ENCODE measurements at places on chromosomes 12 and 14.

DNA sequence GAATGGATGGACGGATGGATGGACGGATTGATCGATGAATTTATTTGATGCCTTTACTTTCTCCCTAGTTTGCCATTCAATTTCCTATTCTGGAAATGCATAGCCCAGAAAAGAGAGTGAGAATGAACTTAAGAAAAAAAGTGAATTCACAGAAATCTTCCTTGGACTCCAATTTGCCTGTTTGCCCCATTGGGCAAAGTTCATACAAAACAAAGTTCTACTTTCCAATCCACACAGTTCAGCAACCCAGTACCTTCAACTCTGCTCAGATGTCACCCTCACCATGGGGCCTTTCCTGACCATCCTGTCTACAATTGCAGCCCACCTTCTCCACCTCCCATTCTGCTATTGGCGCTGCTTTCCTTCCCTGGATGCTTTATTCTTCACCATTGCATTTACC is 8.2 kb upstream of the NUAK1 start:
- no peak for DNase-seq

- DNase-seq = no peak
Measured at GRCh38 chr12:124668602-124669001, 101.2 kb upstream of the NCOR2 start.

DNA sequence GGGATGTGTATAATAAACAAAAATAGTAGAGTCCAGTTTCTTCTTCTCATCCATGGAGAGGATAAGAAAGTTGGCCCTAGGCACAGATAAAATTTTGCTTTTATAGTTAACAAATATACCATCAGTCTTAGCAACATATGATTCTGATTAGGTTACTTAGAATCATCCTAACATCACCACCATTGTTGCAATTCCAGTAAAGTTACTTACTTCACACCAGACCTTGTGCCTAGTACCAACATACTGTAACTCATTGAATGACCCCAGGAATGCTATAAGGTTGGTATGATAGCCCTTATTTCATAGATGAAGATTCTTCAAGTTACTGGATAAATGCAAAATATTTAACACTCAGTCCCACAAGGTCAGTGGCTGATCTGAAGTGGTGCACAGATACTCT is 183.8 kb upstream of the ATP2B1 start:
- no peak for DNase-seq

DNA sequence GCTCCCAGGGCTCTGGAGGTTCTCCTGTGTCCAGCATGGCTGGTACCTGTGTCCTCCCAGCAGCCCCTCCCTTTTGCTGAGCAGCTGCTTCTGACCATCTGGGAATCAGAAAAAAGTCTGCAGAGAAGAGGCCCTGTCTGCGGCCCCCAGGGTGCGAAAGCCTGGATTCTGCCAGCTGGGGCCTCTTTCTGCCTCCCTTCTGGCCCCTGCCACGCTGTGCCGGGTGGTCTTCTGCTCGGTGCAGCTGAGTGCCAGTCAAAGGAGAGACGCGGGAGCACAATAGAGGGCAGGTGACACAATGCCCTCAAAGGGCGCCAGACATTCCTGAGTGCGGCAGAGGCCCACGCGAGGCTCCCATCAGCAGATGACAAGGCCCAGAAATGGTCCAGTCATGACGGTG is 12.6 kb downstream of the BTBD6 start:
- no peak for DNase-seq

DNA sequence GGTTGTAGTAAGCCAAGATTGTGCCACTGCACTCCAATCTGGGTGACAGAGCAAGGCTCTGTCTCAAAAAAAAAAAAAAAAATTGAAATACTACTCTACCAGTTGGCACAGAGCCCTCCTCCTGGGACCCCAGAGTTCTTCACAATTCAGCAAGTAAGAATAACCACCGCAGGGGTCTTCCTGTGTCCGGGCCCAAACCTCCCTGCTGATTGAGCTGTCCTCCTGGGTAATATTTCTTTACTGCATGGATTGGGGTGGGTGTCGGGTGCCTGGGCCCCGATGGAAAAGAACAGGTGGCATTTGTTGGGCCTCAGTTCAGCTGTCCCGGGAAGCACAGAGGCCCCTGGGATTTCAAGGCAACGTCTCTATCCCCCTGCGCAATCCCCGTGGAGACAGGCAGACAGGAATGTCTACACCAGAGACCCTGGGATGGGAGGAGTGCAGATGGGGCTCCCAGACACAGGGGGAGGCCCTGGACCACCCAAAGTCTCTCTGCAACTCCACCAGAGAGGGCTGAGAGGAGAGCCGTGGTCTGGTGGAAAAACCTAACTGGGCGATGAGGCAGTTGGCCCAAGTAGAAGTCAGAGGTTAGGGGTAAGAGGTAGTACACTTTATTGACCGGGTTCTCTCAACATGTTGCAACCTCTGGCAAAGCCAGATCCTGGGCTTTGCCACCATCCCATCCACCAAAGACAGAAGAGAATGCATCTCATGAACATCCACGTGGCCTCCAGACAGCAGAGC is 32.7 kb upstream of the VPS37B start:
- no peak for DNase-seq

GRCh38 chr12:10243818-10244520 is 31.3 kb downstream of the GABARAPL1 start:
- DNase-seq = no peak

All from stimulated activated CD8-positive, alpha-beta memory T cell treated with anti-CD3 and anti-CD28 coated beads, Interleukin-2, amount 100 ng/mL, for 1 hour (primary cell).